ENCODE measurements at places on chromosomes 16 and 17. TPM values are rescaled to one million over a fixed set of nuclear protein-coding genes. Genes with fewer than 3 reads are reported as not detected.

The KRT33B gene
- total RNA-seq = not detected

The OR1F1 gene
- total RNA-seq = not detected

The DHRS7C gene
- not detected for total RNA-seq

The TBX2 gene
- total RNA-seq = not detected
